Activated CD8-positive, alpha-beta memory T cell treated with anti-CD3 and anti-CD28 coated beads for 24 hours (primary cell): ENCODE measurements at places on chromosomes 16 and 17.

DNA sequence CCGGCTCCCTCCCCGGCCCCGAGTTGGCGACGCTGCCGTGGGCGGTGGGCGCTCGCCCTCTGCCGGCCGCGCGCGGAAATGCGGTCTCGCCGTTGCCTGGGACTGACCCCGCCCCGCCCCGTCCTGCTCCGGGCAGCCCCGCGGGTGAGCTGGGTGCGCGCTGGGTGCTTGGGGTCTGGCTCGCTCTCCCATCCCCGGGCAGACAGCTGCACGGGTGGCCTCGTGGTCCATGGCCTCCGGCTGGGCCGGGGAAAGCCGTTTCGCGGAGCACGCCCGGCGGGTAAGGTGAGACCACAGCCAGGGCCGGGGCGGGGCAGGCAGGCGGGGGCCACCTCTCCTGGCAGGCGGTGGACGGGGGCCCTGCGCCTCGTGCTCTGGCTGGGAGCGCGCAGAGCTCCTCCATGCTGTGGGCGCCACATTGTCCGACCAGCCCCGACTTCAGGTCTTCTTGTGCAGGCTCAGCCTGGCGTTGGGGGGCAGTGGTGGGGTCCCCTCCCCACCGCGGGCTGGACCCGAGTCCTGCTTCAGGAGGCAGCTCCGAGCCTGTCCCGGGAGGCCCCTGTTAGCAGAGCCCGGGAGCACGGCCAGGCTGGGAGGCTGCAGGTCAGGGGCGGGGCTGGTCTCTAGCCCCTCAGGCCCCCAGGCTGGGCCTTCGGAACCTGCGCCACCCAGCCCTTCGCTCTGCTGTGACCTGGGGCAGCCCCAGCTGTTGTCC, 7.0 kb upstream of the C1QTNF8 start:
- DNase-seq = peak; percentile 89

GRCh38 chr17:70804161-70804560, 634.8 kb downstream of the KCNJ2 start:
- DNase-seq = no peak

- no peak for DNase-seq
These were observed 5.6 kb upstream of the CRYM start for GRCh38 chr16:21283521-21284289.

GRCh38 chr16:22235839-22236745, 30.0 kb downstream of the EEF2K start:
- DNase-seq = no peak

GRCh38 chr17:3557768-3558583, at the start of gene TRPV3:
TRPV3 (minus strand) TSS chr17:3557812; CDS start chr17:3554850, 2,962 bp downstream.
- peak; percentile 81 for DNase-seq

GRCh38 chr17:74006371-74006770, 197.1 kb upstream of the RPL38 start:
- no peak for DNase-seq

- no peak for DNase-seq
These were observed 11.0 kb upstream of the ABAT start for GRCh38 chr16:8663192-8664089.

DNA sequence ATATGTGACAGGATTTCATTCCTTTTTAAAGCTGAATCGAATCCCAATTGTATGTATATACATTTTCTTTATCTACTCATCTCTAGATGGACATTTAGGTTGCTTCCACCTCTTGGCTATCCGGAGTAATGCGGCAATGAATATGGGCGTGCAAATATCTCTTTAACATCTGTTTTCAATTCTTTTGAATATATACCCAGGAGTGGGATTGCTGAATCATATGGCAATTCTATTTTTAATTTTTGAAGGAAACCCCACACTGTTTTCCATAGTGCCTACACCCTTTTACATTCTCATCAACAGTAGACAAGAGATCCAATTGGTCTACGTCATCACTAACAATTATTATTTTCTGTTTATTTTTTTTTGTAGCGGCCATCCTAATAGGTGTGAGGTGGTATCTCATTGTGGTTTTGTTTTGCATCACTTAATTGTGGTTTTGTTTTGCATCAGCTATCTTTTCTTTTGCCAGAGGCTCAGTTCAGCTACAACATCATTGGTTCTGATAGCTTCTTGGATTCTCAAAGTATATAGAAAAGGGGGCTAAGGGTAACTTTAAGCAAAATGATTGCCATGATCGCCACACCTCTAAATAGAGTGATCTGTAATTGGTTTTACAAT, 25.6 kb upstream of the MAP2K6 start:
- DNase-seq = no peak

DNA sequence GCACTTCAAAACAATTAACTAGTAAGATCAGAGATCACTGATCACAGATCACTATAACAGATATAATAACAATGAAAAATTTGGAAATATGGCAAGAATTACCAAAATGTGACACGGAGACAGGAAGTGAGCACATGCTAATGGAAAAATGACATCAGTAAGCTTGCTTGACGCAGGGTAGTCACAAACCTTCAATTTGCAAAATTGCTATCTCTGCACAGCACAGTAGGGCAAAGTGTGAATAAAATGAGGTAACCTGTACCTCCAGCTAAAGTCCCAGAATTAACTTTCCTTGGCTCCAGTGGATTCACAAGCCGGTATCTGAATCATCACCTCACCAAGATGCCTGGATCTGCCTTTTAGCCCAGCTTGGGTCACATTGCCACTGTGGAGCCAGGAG, 4.2 kb upstream of the MMP2 start:
- no peak for DNase-seq

DNA sequence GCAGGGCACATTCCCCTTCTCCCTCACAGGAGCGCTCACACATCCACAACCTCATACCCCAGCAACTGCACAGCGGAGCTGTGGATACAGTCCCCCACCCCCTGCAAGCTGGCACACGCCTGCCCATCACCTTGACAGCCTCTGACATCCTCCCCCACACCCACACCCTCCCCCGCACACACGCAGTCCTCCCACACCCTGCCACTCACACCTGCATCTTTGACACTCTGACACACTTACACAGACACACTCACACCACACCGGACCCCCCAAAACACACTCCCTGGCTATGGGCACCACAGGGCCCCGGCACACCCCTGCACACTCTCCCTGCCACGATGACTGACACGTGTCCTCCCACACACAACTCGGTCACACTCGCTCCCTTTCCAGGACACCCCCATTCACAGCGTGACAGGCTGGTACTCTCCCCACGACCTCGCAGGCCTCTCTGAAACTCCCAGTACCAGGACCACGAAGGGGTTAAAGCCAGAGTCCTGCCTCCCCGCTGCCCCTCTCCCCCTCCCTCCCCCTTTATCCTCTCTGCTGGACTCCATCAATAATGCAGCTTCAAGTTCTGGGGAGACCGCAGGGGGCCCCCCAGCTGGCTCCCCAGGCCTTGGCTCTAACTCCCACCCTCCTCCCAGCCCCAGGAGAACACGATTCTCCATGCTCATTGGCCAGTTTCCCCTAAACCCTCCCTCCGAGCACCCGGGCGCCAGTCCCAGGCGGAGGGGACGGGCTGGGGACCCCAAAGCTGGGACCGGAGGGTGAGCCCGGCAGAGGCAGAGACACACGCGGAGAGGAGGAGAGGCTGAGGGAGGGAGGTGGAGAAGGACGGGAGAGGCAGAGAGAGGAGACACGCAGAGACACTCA, at the start of gene PPP1R1B:
Gene PPP1R1B, plus strand, starts transcription at position 782 of the 876 bp plus-strand sequence. CDS start 441 bp downstream, outside the sequence.
- peak; percentile 61 for DNase-seq

GRCh38 chr16:27434141-27435051, 32.4 kb downstream of the IL21R start:
- DNase-seq = peak; percentile 49

DNA sequence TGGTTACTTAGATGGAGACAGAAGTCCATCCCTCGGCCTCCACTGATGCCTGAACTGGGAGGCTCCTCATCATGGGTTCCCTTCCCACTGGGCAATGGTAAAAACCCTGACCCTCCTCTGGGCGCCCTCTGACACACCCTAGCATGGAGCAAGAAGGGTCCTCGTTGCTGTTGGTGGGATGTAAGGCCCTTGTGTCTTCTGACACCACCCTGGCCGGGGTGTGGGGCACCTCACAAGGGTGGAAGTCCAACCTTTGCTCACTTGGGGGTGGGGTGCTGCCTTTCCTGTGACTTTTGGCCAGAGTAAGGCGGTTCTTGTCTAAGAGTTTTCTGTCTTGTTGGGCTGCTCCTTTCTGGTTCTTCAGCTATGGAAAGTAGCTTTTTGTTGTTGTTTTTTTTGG, 28.7 kb downstream of the MPRIP start:
- no peak for DNase-seq

DNA sequence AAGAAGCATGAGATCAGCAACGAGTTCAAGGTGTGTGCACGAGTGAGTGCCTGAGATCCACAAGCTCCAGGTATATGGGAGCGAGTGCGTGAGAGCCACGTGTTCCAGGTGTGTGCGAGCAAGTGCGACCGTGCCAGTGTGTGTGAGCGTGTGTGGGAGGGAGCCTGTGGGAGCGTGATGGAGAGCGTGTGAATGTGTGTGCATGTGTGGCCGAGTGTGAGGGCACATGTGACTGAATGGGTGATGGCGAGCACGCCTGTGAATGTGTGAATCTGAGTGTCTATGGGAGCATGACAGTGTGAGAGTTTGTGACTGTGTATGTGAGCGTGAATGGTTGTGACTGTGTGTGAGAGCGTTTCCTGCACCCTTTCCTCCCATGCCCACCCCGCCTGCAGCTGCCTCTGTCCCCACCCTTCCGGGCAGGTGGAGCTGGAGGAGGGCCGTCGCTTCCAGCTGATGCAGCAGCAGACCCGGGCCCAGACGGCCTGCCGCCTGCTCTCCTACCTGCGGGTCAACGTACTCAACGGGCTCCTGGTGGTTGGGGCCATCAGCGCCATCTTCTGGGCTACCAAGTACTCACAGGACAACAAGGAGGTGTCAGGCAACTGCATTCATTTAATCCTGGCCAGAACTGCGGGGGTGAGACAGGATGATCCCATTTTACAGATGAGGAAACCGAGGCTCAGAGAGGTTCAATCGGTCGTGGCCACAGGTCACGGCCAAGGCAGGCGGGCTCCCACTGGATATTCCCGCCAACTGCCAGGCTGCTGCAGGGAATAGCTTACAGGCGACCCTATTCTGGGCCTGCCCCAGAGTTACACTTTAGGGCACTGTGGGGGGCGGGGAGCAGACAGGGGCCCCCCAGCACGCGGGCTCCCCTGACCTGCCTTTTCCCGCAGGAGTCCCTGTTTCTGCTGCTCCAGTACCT, 3.7 kb downstream of the TMC8 start:
- peak; percentile 86 for DNase-seq
